Stimulated activated CD8-positive, alpha-beta memory T cell treated with anti-CD3 and anti-CD28 coated beads, Interleukin-4, amount 100 ng/mL, for 48 hours (primary cell): ENCODE measurements at places on chromosomes 7 and 10.
A peak's percentile ranks its signal among the peaks of the same experiment; 100 is the strongest.

DNA sequence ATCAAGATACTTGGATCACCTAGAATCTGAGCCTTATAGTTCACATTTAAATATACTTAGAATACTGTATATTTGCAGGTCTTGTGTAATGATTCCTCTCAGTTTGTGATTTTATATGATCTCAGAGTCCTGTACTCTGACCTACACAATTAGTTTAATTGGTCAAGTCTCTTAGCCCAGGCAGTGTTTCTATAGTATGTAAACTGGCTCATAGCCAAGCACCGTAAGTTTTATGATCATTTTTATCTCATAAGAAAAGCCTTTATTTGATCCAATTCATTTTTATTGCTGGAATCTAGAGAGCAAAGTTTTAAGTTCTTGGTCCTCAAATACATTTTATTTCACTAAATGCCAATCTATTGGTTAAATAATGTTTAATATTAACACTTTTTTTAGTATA, 242.2 kb downstream of the MALRD1 start:
- DNase-seq = no peak

GRCh38 chr7:80105701-80106408, 28.8 kb upstream of the GNAI1 start:
- no peak for DNase-seq

GRCh38 chr7:55588976-55589604, 16.8 kb upstream of the VOPP1 start:
- DNase-seq = no peak

GRCh38 chr7:81416659-81417058, 353.2 kb downstream of the HGF start:
- DNase-seq = no peak

- no peak for DNase-seq
Observed at GRCh38 chr7:47444376-47445098, 137.4 kb downstream of the TNS3 start.

DNA sequence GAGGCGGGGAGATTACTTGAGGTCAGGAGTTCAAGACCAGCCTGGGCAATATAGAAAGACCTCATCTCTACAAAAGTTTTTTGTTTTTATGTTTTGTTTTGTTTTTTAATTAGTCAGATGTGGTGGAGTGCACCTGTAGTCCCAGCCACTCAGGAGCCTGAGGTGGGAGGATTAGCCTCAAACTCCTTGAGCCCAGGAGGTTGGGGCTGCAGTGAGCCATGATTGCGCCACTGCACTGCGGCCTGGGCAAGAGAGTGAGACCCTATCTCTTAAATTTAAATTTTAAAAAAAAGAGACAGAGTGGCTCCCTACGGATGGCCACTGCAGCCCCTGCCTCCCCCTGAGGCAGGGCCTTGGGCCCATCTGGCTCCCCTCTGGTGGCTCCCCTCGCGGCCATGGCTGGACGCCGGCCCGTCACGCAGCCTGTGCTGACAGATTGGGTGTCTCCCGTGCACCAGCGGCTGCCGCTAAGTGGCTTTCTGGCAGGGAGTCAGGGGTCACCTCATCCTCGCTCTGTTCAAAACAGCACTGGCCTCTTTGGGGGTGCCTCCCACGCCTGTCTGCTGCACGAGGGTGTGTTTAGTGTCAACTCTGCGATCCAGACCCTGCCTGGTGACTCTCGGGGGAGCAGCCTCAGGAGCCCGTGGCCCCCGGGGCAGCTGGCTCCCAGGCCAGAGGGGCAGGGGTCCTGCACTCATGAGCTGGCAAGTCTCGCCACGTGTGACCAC, 44.4 kb upstream of the ELN start:
- DNase-seq = no peak

DNA sequence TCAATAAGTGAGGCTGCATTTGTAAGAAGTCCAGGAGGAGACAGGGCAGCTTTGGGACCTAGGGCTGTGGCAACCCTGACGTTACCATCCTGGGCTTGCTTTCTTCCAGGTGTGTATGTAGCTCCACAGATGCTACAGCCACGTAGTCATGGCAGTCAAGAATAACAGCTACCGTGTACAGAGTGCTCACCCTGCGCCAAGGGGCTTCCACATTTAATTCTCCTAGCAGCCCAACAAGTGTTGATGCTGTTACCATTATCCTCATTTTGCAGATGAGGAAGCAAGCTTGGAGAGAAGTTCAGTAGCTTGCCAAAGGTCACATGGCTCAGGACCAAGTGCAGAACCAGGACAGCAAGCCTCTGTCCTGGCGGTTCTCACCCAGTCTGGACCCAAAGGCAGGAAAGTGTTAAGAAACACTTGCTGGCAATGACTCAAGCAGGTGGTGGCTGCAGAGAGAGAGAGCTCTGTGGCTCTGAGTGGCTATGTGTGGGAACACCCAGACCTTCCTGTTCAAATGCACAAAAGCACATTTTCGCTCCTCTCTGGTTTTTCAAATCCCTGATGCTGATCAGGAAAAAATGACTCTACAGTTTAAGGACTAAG, 89.8 kb downstream of the CREM start:
- peak; percentile 57 for DNase-seq

- no peak for DNase-seq
Observed at GRCh38 chr7:104664648-104665047, 336.2 kb downstream of the LHFPL3 start.

DNA sequence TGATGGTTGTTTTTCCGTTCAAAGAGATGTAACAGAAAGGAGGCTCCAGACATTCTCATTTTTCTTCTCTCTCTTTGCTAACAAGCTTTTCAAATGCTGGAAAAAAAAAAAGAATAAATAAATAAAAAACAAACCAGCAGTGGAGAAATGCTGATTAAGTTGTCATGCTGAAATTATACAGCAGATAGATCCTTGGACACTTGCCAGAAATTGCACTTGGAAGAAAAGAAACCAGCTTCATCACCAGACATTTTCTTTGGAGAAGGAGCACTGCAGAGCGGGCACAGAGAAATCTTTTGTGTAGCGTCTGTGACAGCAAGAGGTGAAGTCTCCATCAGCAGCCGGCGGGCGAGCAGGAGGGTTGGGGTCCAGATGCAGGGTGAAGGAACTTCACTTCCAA, 55.8 kb downstream of the CLRN3 start:
- DNase-seq = no peak

GRCh38 chr10:71323407-71323806, 4.3 kb downstream of the SLC29A3 start:
- no peak for DNase-seq

- no peak for DNase-seq
Observed at GRCh38 chr10:132229096-132229495, 42.3 kb downstream of the DPYSL4 start.

GRCh38 chr7:3206771-3207191, 94.3 kb upstream of the SDK1 start:
- no peak for DNase-seq

- DNase-seq = no peak
Observed at GRCh38 chr10:5818894-5819293, 5.7 kb upstream of the GDI2 start.

- DNase-seq = no peak
Observed at GRCh38 chr7:98221611-98222532, 10.6 kb downstream of the BHLHA15 start.

GRCh38 chr10:121751191-121751760, 153.0 kb upstream of the FGFR2 start:
- no peak for DNase-seq

DNA sequence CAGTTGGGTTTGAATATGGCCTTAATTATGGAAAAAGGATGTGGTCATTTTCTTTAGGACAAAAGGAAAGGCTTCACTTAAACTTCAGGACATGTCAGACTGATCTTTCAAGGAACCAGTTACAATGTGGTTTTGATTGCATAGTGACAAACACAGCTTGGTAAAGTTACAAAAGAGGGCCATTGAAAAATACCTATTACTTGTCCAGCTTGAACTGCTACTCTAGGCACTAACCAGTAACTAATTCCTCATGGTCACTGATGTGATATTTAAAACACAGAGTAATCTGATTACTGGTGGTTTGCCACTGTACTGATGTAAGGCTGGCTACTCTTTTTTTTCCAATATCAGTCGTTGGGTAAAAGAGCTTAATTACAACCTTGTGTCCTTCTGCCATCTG, 22.6 kb downstream of the TES start:
- no peak for DNase-seq

GRCh38 chr10:25820874-25821273, 113.2 kb upstream of the MYO3A start:
- DNase-seq = no peak

- DNase-seq = no peak
Observed at GRCh38 chr10:59129867-59130266, 46.6 kb upstream of the PHYHIPL start.
